ENCODE measurements at places on chromosomes 1 and 21. TPM values are rescaled to one million over a fixed set of nuclear protein-coding genes. Genes with fewer than 3 reads are reported as not detected.

GRCh38 chr1:44237721-44238457 lies 24.6 kb downstream of the DMAP1 start:
- DNase-seq: no peak

GRCh38 chr1:92544756-92545165 lies 58.0 kb upstream of the GFI1 start:
- no peak for DNase-seq

The SELENBP1 gene
- 30.9 TPM for total RNA-seq

DNA sequence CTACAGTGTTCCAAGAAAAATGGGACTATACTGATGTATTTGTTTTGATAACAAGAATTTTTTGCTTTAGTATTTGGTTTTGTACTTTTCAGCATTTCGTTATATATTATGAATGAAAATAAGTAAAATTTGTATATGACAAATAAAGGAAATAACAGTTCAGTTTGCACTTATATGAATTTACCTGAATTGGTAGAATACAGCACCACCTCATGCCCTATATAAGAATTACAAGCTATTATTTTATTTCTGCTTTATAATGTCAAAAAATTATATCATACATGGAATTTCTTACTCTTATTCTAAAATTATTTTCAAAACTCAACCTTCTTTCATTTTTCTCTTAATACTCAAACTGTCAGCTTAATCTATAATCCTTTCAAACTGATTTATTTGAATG lies 14.6 kb downstream of the EFCAB7 start:
- no peak for DNase-seq

The HNRNPR gene
- 64.3 TPM for total RNA-seq

DNA sequence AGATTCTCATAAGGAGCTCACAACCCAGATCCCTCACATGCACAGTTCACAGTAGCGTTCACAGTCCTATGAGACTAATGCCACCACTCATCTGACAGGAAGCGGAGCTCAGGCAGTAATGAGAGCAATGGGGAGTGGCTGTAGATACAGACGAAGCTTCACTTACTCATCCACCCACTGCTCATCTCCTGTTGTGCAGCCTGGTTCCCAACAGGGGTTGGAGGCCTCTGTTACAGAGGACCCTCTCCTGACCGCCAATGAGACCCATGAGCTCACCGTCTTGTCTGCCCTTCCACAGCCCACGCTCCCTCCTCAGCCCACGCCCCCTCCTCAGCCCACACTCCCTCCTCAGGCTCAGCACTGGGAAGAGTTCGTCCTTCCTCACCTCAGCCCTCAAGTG lies 39.6 kb downstream of the RSPH1 start:
- no peak for DNase-seq

The PMVK gene
- total RNA-seq: 20.6 TPM

The EGLN1 gene
- total RNA-seq: 26.3 TPM

- no peak for DNase-seq
These were observed 25.0 kb downstream of the HS2ST1 start for GRCh38 chr1:86939406-86939805.

DNA sequence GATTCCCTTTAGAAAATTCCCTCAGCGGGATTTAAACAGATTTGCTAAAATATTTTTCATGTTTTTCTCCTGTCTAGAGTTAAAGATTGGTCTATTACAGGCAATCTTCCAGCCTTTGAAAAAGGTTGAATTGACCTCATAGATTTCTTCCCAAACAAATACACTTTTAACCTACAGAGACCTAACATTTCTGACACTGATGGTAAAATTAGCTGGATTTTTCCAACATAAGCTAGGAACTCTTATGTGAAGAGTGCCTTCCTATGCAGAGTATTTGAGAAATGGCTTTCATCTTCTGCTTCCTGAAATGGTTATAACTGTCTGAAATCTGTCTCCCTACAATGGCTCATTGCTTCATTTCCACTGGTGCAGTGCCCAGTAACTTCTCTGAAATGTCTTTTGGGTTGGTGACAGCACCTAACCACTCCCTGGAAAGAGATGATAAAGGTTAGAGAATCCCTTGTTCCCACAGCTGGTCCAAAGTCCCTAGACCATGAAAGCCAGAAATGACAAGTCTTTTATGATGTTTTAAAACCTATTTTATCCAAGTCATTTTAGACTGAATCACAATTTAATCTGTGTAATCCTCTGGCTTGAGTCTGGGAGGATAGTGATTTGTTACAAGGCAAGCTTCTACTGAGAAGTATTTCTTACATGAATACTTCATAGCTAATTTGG lies 269.4 kb downstream of the BACH1 start:
- no peak for DNase-seq

The FOXD2 gene
- 0.98 TPM for total RNA-seq

GRCh38 chr1:216812966-216813365 lies 89.7 kb upstream of the ESRRG start:
- DNase-seq: no peak

DNA sequence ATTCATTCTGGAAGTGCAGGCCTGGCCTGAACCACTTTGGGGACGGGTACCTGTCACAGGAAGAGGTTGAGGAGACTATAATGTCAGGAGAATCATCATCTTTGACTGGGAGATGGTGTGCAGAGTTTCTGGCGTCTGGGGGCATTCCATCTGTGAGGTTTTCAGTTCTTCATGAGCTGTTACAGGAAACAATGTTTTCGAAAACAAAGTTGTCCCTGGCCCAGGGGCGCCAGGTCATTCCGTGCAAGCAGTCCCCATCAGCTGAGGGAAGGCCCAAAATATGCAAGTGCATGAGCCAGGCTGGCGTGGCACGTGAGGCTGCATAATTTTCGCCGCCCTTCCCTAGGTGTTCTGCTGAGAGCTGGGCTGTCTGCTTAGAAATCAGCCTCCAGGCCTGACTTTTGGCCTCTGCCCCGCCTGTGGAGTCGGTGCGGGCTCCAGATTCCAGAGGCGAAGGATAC lies 68.4 kb upstream of the ATP5PO start:
- DNase-seq: no peak

DNA sequence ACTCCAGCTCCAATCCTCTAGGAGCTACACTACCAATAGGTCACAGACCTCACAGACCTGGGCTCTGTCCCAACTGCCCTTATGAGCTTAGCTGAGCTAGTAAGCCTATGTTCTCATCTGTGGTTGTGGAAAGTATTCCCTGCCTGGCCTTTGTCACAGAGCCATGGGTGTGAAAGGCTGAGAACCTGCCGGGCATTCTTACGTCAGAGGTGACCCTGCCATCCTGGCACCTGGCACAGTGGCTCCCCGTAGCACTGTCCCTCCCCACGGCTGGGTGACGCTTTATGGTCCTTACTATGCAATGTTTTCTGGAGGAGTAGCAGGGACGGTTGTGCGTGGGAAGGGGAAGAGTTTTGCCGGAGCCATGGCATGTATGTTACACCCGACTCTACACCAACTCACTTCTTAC lies 3.5 kb downstream of the TNFRSF1B start:
- no peak for DNase-seq

- DNase-seq: no peak
These were observed 1.7 kb downstream of the RCC2 start for GRCh38 chr1:17437580-17438317.

- DNase-seq: no peak
These were observed 77.9 kb downstream of the ADARB1 start for GRCh38 chr21:45152265-45152746.

DNA sequence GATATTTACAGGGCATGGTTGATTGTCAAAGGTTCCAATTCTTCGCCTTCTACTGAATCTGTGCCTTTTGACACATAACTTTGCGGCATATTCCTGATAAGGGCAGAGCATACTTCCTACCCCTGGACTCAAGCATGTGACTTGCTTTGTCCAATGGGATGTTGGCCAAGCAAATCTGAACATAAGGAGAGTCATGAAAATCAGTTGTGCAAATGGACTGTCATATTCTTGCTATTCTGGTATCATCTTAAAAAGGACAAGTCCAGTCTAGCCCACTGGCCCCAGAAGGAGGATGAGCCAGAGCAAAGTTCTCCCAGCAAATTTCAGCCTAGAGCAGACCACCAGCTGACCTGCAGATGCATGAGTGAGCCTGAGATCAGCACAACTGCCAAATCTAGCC lies 41.0 kb upstream of the MUTYH start:
- no peak for DNase-seq

GRCh38 chr1:21251773-21252471 lies 38.3 kb downstream of the ECE1 start:
- DNase-seq: no peak

GRCh38 chr21:36223451-36223850 lies 66.8 kb downstream of the DOP1B start:
- DNase-seq: no peak

GRCh38 chr1:67532452-67533216 lies 102.4 kb upstream of the SERBP1 start:
- no peak for DNase-seq

The EFNA4 gene
- total RNA-seq: 13.8 TPM

- DNase-seq: no peak
These were observed 547.2 kb upstream of the NCAM2 start for GRCh38 chr21:20451046-20451445.

DNA sequence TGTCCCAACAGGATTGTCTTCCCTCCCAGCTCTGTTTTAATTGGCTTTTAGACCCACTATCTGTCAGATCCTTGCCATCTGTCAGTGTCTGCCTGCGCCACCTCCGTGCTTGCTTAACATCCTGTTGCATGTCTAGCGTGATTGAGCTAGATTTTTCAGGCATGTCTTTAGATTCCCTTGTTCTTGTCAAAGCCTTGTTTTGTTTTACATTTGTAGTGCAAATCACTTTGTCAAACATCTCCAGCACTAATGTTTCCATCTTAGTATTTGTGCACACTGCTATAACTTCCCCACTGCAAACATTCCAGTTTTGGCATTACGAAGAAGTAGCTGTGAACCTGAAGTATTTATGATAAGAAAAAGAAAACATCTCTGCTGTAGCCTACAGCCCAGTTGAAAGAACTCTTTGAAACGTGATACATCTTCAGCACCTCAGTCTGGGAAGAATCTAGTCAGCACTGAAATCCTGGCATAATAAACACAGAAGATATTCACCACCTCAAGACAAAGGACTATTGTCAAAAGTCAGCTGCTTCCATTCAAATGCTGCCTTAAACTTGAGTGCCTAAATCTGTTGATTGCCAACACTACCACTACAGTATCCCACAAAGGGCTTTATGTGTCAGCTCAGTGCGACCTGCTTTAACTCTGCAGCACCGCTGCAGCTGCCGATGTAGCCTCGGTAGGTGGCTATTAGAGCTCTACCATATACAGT lies 105.0 kb downstream of the FNBP1L start:
- no peak for DNase-seq

GRCh38 chr1:3611170-3612019 lies at the start of gene MEGF6:
Gene MEGF6 (minus strand): TSS chr1:3611508. CDS start chr1:3611268, 240 bp downstream.
- no peak for DNase-seq

DNA sequence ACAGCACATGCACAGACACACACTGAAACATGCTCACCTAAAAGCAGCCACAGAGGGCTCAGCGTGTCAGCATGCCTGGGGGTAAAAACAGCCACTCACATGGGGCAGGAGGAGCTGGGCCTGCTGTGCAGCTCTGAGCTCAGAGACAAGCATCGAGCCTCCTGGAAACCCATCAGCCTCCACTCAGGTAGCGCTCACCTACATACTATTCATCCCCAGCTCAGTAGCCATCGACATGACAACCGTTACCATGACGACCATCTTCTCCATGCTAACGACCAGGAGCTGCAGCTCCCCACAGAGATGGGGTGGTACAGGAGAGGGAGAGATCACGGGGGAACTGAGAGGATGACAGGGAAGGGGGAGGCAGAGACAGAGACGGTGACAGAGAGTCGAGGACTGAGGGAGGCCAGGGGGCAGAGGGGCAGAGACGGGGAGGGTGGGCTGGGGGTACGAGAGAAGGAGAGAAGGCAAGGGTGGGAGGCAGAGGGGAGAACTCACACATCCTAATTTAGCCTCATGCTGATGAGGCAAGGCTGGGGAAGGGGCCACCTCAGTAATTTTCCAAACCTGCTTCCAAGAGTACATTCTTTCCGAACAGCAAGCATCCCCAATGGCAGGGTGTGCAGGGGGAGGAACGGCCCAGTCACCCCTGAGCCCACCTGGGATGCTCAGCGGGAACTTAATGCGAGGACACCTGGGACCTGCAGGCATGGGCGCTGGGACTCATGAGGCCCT lies 28.4 kb downstream of the SDC3 start:
- DNase-seq: no peak

All from vagina (tissue), 2 donors.